ENCODE measurements at places on chromosomes 3 and 15. TPM values are rescaled to one million over a fixed set of nuclear protein-coding genes. Genes with fewer than 3 reads are reported as not detected.

Gene ARPP21
- total RNA-seq: 10.3 TPM

DNA sequence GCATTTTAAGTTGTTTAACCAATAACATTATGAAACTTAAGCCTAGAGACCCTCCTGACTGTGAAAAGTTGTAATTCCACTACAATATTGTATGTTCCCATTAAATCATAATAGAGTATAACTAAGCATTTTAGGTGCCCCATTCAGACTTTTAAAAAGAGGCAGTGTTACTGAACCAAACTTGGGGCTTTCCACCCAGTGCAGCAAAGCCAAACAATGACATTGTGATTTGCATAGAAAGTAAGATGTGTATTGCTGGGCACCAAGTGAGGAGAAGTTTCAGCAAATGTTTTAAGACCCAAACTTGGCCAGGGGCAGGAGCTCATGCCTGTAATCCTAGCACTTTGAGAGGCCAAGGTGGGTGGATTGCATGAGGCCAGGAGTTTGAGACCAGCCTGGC, 706.2 kb downstream of the GRM7 start:
- no peak for DNase-seq

GRCh38 chr3:130379274-130379673, 33.8 kb downstream of the COL6A5 start:
- DNase-seq: no peak

GRCh38 chr3:119145128-119145499, 851 bp upstream of the TEX55 start:
- no peak for DNase-seq

- no peak for DNase-seq
Observed at GRCh38 chr3:94522488-94522887, 459.6 kb downstream of the NSUN3 start.

GRCh38 chr3:23959135-23959900, 14.2 kb downstream of the NR1D2 start:
- DNase-seq: no peak

DNA sequence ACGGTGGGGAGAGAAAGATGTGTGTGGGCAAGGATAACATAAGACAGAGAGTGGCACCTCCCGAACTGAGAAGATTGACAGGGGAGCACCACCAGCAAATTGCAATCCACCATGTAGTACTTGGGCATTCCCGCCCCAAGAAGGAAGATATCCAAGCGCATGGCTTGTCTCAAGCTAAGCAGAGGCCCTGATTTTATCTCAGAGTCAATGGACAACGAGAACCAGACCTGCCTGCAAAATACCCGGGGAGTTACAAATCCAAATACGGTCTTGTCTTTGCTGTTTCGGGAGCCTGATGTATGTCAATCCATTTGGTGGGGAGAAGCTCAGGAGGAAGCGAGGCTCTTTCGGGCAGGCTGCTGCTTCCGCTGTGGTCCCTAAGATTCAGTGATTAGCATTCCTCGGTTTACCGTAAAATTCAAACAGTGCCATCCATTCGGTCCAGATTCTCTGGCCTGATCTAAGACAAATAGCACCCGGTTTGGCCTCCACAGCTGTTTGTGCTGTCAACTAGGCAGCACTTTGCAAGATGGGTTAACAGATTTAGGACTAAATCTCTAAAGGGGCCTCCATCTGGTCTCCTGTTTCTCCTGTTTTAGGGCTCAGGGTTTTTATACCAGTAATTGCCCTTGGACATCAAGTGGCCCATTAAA, 97.7 kb upstream of the WNT5A start:
- no peak for DNase-seq

DNA sequence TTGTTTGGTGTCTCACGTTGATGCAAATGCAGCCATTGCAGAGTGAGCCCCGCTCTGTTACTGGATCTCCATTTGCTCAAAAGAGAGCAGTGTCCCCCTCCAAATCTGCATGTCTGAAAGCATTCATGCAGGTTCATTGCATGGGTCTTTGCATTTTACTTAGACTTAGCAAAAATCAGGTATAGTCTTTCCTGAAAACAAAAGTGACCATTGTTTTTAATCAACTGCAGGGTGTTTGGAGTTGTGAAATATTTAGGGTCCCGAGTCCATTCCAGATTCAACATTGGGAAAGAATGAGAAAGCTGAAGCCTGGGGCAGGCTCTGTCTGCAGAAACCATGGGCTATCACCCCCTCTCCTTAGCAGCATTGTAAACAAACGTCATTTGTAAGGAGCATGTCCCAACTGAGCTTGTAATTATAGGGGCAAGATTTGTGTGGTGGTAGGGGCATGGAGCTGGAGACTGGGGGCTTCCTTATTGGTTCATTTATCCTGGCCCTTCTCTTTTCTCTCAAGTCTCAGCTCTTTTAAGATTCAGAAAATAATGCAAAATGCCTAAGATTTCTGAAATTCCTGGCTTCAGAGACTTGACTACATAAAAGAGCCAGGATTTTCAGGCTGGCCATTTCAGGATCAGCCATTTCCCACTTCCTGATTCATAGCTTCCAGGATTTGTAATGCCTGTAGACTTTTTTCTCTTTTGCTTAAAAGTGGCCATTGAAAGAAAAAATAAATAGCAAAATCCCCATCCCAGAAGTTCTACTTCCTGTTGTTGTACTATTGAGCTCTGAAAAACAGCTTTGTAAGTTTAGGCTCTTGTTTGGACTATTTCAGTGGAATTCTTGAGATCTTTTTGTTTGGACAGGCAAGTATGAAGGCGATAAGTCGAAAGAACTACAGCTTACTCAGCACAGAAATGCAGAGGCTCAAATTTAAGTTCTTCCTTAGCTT, 23.0 kb downstream of the IGF1R start:
- no peak for DNase-seq

DNA sequence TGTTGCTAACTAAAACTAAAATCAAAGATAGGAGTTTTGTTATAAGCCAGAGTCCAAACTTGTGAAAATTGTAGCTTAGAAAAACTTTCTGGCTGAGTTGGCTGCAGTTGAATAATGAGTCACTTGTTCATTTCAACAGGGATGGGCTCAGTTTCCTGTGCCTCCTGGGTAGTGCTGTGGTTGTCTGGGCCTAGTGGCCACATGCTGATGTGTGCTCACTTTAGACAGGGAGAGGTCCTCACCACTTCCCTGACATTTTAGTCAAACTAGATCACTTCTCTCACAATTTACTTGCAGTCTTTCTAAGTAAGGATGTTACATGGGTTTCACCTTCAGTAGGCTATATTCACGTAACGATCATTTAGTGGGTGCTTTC, 6.3 kb upstream of the UBE2Q2 start:
- no peak for DNase-seq

- DNase-seq: no peak
Observed at GRCh38 chr3:66454464-66454859, 46.4 kb downstream of the LRIG1 start.

DNA sequence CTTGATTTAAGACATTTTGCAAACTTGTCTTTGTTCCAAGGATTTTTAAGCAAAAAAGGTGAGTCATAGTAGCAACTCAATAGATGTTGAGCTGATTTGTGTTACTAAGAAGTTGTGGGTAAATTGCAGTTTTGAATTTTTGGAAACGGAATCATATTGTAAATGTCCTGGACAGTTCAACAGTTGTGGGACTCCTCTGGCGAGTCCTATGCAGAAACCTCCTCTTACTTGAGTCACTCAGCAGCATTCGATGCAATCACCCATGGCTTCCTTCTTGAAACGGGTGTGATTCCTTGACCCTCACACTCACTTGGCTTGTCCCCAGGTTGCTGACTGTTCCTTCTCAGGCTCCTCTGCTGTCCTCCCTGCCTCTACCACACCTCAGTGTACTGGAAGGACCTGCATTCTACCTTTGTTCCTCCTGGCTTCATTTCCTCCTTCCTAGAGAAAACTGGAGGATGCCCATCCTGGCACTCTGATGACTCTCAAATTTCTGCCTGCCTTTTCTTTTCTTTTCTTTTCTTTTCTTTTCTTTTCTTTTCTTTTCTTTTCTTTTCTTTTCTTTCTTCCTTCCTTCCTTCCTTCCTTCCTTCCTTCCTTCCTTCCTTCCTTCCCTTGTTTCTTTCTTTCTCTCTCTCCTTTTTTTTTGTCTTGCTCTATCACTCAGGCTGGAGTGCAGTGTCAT, 52.8 kb upstream of the DGKG start:
- DNase-seq: no peak

All from glutamatergic neuron (in vitro differentiated cells).